ENCODE measurements at places on chromosomes 2 and 18.

GRCh38 chr2:96320728-96321622, 4.1 kb upstream of the ITPRIPL1 start:
- peak; percentile 56 for DNase-seq

- DNase-seq, result no peak
Observed at GRCh38 chr2:238351315-238351714, 31.0 kb downstream of the TRAF3IP1 start.

DNA sequence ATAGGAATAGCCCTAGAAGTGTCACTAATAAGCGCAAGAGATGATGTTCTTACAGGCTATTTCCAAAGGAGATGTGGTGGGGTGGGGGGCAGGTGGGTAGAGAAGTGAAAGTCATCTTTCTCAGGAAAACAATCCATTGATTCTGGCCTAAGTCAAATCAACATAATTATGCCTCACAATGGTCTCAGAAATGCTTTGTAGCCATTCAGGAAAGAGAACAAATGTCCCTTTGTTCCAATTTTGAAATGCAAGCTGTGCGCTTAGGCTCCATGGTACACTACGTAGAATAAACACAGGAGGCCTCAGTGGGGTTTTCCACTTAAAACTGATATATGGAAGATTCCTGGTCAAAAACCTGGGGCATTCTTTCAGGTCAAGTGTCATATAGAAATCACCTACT, 529.9 kb upstream of the KLHL29 start:
- DNase-seq, result no peak

DNA sequence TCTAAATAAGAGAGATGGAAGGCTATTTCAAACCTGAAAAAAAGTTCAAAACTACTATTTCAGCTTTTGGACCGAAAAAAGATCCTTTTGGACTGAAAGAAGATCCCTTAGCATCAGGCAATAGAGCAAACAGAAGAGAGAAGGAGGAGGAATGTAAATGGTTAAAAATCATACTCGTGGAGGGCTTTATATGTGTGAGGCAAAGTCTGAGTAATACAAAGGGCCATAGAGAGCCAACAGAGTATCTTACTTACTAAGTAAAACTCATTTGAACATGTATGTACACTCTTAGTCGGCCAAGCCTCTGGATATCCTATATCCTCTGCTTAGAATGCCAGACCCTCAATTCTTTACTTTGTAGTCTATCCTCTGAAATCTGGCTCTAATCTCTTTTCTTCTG, 55.7 kb downstream of the ITSN2 start:
- DNase-seq, result no peak

GRCh38 chr18:48786455-48787202, 164.1 kb downstream of the SMAD7 start:
- no peak for DNase-seq

GRCh38 chr2:121400201-121400600, 115.2 kb upstream of the TFCP2L1 start:
- no peak for DNase-seq

DNA sequence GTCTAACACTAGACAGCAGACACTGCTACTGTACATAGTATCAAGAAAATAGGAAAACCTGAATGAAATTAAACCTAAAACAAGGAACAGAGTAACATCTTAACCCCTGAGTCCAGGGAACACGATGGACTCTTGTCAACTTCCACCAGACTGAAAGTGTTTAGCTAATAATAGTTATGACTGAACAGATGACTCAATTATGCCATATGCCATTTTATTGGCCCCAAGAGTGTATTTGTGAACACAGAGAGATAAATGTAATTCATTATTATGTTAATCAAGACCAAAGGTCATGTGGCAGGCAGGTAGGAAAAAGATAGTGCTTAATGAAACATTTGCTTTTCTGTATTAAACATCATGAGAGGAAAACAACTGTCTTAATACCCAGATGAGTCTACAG, 58.0 kb downstream of the NYAP2 start:
- DNase-seq, result no peak

- DNase-seq, result no peak
Observed at GRCh38 chr2:64203131-64203857, 59.1 kb upstream of the PELI1 start.

DNA sequence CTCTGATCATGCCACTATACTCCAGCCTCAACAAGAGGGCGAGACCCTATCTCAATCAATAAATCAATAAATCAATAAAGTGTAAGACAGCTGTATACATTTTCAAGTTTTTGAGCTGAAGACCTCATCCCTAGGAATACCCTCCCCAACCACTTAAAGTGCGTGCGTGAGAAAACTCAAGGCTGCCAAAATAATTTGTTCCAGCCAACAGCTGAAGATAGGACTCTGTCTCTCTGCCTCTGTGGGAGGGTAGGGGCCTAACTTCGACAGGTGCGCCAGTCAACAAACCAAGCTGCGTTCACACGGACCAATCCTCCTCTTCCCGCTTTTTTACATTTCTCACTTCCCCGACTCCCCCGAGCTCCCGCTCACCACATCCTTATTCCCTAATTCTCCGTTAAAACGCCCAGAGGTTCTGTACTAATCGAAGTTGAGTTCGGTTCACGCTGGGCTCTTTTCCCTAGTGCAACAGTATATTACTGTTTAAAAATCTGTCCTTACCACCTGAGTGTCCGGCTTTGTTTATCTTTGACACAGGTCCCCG, 618 bp downstream of the POLR2D start:
- peak; percentile 54 for DNase-seq

DNA sequence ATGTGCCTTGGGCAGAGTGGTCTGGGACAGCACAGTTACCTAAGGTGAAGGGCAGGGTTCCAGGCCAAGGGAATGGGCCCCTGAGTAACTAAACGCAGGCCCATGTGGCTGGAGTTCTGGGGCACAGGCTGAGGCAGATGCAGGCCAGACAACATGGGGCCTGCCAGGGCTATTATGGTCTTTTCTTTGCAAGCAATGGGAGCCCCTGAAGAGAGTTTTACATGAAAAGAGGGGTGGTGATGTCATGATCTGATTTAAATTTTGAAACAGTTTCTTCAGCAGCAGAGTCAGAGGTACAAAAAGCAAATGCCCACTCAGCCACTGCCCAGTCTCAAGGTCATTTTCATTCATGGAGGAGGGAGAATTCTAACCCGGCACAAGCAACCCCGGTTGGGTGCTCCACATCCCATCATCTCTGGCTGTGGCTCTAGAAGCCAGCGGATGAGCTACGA, 5.6 kb downstream of the CHST10 start:
- DNase-seq, result no peak
